Glutamatergic neuron (in vitro differentiated cells): ENCODE measurements at places on chromosomes 7 and 10.
A peak's percentile ranks its signal among the peaks of the same experiment; 100 is the strongest.

DNA sequence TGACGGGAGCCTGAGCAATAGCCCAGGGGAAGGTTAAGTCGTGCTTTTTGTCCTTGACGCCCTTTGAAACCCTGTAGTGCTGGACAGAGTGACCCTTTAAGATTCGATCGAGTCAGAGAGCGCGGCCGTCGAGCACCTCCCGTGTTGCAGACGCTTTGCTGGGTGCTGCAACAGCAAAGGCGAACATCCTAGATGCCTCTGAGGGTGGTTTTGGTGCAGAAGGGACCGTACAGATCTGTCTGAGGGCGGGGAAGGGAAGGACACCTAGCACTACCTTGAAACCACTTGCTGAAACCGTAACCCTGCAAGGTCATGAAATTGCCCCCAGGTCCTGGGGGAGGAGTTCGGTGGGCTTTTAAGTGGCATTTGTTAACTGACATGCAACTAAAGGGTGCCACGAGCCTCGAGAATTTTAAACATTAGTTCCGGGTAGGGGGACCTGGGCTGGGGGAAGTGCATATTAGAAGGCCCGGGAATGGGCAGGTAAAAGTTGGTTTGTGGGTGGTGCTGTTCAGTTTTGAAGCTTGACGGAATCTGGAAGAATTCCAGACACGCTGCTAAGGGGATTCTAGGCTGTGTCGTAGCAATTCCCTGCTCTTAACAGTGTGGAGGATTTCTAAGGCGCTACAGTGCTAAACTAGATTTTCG lies 786 bp downstream of the ATP5F1C start:
- DNase-seq, result no peak

- DNase-seq, result no peak
Measured at GRCh38 chr10:113241599-113242360, 291.7 kb downstream of the TCF7L2 start.

DNA sequence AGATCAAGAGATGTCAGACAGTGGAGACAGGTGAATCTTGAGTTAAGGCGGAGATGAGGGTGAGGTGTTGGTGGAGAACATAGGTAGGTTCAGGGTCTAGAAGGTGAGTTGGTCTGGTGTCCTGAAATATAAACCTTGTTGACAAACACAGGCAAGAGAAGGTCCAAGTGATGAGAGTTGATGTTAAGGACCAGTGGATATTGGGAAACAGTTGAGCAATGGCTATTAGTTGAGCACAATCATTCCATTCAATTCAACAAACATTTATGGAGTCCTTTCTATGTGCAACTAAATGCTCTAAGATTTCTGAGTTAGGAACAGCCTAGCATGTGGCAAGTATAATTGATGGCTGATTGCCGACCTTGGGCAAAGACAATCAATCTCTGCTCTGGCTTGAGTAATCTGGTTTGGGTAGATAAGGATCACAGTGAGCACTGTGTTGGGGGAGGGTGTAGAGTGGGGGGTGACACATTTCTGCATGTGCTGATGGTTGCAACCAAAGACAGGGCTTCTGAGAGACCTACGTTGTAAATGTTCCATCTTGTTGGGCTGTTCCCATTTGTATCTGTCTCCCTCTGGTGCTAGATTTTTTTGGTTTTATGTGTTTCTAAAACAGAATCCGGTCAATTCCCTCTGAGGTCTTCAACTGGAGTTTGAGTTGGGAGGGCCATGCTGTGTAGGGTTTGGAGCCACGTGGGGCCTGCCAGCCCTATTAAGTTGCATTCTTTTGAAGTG lies 201.1 kb downstream of the BAMBI start:
- no peak for DNase-seq

DNA sequence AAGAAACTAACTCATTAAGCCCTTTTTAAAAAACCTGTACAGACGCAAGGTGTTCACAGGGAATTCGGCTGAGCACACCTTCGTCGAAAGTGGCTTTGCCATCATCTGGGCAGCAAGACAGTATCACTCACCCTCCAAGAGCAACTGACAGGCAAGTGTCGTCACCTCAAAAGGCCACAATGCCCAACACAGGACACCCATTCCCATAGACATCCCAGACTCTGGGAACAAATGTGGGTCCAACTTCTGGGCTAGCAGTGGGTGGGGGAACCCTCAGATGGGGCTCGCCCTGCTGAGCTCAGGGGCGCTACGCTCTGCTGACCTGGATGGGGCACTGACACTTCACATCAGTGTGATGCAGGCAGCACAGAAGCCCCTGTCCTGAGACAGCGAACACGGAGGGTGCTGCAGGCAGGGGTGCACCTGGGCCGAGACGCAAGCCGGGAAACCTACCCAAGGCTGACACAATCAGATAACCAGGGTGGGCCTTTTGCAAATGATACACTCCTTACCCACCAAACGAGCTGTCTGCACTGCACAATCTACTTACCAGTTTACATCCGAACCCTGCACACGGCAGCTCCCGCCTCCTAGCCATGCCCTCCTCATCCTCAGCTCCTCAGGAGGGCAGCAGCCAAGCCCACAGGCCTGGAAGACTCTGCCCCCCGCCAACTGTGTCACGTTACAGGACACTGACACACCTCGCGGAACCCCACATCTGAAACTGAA lies 1.7 kb downstream of the DIP2C start:
- DNase-seq, result no peak

DNA sequence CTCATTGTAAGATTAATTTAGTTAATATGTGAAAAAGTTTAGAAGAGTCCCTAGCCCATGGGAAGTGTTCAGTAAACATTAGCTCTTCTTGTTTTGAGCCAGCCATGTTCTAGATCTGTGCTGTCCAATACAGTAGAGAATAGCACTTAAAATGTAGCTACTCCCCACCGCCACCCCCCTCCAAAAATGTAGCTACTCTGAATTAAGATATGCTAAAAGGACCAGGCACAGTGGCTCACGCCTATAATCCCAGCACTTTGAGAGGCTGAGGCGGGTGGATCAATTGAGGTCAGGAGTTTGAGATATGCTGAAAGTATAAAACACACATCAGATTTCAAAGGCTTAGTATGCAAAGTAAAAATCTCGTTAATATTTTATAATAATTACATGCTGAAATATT lies 47.3 kb upstream of the MXI1 start:
- DNase-seq, result no peak

DNA sequence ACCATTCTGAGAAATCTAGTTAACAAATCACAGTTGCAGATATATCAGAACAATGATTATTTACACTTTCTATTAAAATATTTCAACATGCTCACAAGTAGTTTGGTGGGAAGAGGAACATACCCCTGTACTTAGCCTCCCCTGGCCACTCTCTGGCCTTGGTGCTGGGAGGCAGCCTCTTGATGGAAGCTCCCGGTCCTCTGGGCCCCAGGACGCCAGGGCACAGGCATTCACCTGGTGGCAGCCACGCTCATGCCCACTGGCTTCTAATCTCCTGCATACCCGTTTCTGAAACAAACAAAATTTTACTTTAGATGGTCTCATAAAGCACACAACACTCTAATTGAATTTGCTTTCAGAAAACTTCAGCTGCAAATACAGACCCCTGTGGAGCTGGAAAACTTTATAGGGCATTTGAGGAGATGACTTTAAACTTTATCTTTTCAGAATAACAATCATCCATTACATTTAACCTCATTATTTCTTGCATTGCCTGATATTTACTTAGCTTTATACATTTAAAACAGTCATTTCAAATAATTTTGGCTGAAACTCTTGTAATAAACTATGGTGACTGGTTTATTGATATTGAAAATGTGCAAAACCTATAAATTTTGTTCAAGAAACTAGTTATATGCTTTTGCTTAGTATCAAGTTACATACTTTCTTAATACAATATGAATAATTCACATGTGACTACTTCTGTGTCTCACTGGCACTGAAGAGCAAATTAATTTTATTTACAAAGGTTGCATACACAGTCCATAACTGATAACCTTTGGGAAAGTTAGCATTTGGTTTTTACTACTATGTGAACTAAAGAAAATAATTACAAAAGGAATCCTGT lies 30.8 kb downstream of the C10orf143 start:
- no peak for DNase-seq

GRCh38 chr7:51316666-51317581 lies at the start of gene COBL:
Gene COBL (minus strand): TSS chr7:51316809. CDS start chr7:51316633, 176 bp downstream.
- DNase-seq, result peak; percentile 25

GRCh38 chr7:100093925-100094486 lies 5.2 kb downstream of the COPS6 start:
- no peak for DNase-seq

DNA sequence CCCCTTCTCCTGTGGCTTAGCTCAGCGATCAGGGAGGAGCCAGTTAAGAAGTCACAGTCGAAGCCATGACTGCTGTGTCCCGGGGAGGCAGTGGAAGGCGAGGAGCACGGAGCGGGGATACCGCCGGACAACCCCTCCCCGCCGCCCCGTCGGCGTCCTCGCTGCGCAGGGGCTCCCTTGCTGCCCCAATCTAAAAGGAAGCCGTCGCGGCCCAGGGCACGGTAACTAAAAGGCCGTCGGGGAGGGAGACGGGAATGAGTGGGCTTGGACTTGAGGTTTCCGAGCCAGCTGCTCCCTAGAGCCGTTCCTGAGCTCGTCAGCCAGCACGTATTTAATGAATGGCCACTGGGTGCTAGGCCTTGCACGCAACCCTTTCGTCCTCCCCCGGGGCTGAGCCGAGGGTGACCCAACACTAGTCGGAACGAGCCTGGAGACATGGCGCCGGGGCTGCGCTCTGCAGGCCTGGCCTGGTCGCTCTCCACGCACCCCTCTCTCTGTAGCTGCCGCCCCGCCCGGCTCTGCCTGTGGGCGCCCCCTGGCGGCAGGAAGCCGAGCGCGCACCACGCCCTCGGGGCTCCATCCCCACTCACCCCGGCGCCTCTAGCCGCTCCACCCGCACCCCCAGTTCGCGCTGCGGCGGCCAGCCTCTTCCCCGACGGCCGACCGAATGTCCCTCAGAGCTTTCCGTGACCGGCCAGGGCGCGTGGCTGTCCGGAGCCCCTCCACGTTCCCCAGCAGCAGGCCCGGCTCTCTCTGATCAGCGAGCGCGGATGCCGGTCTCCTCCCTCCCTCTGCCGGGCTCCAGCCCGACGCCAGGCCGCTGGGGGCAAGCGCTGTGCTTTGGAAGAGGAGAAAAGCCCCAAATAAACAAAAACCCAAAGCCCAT lies 29.3 kb upstream of the KCNK18 start:
- peak; percentile 85 for DNase-seq

DNA sequence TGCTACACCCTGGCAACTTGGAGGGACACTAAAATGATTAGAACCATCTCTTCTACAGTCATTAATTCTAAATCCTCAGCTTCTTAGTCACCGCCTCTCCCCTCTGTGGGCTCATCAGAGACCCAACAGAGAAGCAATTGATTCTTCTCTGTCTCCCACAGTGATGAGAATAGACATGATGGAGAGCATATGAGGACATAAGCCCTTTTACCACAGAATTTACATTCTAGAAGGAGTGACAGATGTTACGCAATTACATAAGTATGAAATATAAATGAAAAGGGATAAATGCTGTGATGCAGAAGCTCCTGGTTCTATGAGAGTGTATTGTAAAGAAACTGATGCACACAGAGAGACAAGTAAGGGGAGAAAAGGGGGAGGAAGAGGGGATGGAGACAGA lies 18.1 kb upstream of the ABCB5 start:
- DNase-seq, result no peak
